ENCODE measurements at places on chromosomes 7 and 10.

DNA sequence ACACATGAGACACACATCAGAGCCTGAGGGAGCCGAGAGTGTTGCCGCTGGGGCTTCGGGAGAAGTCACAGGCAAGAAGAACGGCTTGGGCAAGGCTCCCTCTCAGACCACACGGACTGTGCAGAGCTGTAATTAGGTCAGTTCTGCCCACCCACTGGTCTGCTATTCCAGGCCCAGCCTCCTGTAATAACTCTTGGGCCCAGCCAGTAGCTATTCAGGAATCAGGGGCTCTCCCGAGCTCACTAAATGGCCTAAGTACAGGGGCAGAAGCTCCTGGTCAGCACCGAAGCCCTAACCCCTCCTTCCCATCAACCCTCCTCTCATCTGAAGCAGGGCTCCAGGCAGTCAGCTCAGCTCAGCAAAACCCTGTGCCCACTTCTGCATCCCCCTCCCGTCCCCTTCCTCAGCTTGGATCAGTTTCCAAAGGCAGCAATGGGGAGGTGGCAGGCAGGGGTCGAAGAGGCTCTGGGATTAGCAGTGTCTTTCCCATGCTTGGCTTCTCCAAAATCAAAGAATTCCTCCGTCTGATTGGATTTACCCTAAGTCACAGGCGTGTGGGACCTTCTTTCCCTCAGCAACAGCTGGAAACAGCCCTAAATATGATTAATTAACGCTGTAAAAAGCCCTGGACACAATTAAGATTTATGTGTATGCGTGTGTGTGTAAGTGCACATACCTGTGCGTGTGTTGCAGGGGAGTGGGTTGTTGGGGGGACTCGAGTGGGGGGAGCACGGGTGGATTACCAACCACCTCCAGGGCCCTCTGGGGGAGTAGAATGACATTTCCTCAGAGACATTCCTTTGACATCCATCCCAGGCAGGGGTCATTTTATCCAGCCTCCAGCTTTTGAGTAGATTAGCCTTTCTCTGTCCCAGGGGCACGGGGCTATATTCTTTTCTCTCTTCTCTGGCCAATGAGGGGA, 48.4 kb upstream of the BTRC start:
- peak; percentile 85 for DNase-seq

GRCh38 chr10:72587568-72587967, 38.3 kb downstream of the MICU1 start:
- DNase-seq: no peak

DNA sequence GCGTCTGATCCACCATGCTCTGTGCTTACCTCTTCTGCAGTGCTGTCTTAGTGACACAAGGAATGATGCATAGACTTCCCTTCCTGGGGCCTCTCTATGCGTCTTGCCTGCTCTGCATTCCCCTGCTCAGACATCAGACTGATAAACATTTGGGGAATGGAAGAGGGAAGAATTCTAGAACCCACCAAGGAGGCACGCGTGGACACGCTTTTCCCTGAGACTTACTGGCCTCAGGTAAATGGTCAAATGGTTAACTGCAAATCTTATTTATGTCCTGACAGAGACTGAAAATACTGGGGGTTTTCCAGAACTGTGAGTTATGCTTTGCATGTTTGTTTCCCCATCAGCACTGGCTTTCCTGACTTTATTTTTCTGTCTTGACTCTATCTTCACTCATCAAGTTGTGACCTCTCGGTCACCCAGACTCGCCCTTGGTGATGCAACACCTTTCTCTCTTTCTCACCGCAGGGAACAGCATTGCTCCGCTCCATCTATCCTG, 285.9 kb upstream of the FZD8 start:
- no peak for DNase-seq

GRCh38 chr7:27224983-27225934, 17.3 kb upstream of the EVX1 start:
- DNase-seq: no peak

GRCh38 chr10:125396676-125397075, 236.3 kb upstream of the CTBP2 start:
- DNase-seq: no peak

- DNase-seq: no peak
Observed at GRCh38 chr10:106479636-106480035, 684.9 kb downstream of the SORCS1 start.

- peak; percentile 32 for DNase-seq
Observed at GRCh38 chr7:34091321-34091917, 186.1 kb downstream of the BMPER start.

DNA sequence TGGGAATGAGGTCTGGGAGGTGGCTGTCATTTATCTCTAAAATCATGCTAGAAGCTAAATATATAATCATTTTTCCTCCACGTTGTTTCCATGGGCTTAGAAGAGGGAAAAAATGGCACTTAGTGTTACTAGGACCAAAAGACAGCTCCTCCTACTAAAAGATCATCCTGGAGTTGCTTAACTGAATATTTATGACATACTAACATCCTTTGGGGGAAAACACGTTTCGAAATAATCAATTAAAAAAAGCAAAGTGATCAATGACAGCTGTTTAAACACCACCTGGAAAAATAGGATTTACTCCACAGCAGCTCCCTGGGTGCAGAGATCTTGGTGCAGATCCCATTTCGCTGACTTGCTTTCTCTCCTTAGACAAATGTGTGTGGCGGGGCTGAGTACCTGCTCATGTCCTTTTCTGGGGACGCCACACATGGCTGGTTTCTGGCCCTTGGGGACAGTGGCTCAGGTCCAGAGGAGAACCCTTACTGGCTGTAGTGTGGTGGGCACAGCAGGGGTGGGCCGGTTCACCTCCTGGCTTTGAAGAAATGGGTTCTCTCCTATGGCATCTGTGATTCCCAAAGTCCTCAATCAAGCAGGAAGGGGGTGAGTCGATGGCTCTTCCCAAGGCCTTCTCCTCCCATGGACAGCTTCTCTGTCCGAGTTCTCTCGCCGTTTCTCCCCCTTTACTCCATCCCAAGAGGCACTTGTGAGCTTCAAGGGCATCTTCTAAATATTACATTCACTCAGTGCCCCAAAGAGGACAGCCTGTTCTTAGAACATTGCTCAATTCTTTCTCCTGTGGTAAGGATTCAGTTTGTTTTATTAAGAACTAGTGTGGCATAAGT, 156.4 kb upstream of the KLF14 start:
- DNase-seq: no peak

- no peak for DNase-seq
Observed at GRCh38 chr7:99975782-99976521, at the start of gene AZGP1. Gene AZGP1, minus strand, starts transcription at chr7:99976031. Its CDS starts 11 bp downstream, at chr7:99976020.

- DNase-seq: peak; percentile 79
Observed at GRCh38 chr7:48832303-48832845, 92.0 kb upstream of the CDC14C start.

GRCh38 chr7:155961241-155962190, 149.3 kb upstream of the SHH start:
- no peak for DNase-seq

DNA sequence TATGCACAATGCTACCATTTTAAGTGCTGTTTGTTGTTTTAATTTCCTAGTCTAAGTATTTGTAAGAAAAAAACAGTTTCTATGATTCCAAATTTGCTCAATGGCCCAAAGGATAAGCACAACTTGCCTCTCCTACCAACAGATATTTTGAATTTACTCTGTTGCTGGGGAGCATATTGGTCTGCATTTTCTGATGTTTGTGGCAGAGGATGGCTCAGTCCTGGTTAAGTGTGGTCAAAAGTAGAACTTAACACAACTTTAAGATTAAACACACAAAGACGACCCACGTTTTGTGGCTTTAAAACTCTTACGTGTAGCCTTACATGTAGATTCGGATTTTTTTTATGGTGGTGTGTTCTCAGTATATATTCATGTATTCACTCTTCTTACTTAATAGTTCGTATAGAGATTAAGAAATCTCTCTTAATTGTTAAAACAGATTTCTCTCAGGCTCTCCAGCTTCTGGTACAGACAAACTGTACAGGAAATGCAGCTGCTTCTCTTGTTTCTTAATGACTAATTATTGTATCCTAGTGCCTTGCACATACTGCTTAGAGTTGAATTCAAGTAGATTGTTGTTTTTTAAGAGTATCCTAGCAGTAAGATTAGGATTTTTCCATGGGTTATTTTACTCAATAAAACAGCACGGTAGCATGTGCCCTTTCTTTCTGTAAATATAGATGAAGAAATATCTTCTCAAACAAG, 86.2 kb downstream of the GPR85 start:
- DNase-seq: no peak

- no peak for DNase-seq
Observed at GRCh38 chr7:108282427-108282996, 152.4 kb upstream of the LAMB4 start.

DNA sequence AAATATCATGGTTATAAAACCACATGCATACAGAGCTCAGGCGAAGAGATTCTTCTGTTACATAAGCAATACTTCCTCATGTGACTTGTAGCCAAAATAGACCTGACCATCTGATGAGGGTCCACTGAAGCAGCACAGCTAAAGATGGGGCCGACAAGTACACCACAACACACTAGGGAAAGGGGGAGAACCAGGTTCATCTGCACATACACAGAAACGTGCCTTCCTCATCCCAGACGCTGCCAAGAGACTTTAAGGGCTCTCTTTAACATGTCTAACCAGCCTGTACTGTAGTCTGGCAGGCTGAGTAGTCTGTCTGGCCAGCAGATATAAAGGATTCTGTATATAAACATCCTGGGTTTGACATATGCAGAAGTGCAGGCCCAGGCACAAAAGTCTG, 30.3 kb downstream of the ERCC6 start:
- no peak for DNase-seq

- DNase-seq: no peak
Observed at GRCh38 chr10:8130973-8131911, 76.8 kb downstream of the GATA3 start.

DNA sequence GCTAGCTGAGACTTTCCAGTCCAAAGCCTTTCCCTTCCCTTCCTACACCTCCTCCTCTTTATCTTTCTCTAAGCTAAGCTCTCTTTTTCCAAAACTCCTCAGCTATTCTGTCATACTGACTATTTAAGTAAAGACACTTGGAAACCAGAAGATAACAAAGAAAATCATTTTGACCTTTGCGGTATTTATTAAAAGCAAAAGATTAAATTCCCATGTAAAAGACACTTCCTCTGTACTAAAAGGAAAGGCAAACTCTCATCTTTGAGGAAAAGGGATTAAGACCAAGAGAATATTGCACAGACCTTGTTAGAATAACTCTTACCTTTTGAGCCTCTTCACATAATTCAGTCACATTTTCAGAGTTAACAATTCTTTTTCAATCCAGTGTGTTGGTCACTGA, 15.8 kb downstream of the ST8SIA6 start:
- DNase-seq: no peak

- DNase-seq: no peak
Observed at GRCh38 chr10:123642697-123643096, 23.5 kb upstream of the GPR26 start.

DNA sequence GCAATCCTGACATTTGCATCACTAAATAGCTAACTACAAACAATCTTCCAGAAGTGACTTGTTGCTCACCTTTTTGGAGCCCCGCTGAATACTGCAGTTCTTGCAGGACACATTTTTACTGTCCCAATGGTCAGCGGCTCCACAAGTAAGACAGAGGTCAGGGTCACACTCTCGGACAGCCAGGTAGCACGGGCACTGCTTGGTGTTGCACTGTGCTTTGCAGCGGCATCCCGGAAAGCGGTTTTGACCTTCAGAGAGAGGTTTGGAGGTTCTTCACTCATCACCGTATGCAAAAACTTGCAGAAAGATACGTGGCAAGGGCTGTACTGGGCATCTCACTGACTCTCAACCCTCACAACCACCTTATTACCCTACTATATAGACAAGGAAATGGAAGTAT, 70.2 kb downstream of the EZH2 start:
- no peak for DNase-seq

GRCh38 chr10:65367706-65368105, 1558.1 kb upstream of the LRRTM3 start:
- no peak for DNase-seq

DNA sequence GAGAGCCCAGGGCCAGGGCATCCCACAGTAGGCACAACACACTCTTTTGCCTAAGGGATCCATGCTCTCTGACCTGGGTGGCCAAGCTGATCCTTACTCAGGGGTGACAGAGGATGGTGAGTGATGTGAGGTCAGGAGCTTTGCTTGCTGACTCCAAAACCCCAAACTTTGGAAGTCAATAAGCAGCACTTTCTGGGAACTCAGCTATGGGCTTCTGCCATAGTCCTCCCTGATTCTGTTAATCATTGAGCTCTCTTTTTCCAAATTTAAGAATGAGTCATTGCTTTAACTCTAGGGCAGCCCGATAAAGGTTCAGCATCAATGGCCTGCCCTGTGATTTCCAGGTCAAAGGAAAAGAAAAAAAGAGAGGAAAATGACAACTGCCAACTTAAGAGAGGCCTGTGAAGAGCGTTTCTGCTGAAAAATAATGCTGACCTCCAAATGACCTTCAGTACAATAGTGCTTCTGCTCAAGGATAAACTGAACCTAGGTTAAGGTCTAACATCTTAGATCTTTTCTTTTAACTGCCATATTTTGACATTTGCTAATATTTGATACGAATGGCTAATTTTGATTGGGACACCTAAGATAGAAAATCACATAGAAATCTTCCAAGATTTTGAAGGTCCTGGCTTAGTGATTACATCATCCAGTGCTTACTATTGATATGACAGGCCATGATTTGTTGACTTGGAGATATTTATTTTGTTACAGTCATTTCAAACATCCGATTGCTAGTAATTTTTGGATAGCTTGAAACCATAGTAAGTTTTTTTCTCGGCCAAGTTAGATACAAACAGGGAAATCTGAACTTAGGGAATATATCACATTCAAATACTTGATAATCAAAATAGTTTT, 20.8 kb upstream of the RELN start:
- DNase-seq: no peak

DNA sequence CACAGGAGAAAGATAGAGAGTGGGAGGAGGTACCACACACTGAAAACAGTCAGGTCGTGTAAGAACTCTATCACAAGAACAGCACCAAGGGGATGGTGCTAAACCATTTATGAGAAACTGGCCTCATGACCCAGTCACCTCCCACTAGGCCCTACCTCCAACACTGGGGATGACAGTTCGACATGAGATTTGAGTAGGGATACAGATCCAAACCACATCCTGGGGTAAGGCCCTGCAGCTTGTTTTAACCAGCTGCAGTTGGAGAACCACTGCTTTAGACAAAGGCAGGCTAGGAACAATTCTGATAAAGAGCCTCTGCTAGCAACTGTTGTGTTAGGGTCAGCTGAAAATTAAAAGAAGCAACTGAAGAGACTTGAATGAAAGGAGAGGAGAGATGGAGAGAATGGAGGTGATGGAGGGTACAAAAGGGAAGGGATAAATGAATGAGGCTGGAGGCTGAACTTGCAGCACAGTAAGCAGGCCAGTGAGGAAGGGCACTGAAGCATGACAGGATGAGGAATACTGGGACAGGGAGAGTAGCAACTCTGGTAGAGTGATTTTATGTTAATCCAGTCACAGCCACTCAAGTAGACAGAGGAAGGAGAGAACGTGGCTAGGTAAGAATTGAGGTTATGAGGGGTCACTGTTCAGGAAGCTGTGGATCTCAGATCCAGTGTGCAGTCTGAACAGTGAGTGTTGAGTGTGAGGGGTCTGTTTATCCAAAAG, 23.6 kb downstream of the MEST start:
- DNase-seq: no peak

GRCh38 chr10:44125879-44126278, 259.0 kb downstream of the CXCL12 start:
- DNase-seq: no peak
